ENCODE measurements at places on chromosomes 11 and 22.

DNA sequence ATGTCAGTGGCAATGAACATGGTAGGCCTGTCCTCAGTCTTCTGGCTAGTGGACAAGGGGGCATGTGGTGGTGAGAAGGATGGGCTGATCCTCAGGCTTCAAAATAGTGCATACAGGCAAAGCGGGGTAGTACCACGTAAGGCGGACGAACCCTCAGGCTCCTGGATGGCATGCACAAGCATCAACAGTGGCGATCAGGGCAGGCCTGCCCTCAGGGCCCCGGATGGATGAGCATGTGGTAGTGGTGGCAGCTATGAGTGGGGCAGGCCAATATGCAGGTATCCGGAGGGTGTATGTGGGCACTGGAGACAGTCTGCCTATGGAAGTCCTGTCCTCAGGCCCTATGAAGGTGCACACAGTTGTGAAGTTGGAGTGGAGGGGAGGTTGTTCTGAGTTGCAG, 163.8 kb downstream of the GUCY1A2 start:
- DNase-seq, result no peak

- DNase-seq, result no peak
These were observed 352.1 kb upstream of the NARS2 start for GRCh38 chr11:78926633-78927338.

DNA sequence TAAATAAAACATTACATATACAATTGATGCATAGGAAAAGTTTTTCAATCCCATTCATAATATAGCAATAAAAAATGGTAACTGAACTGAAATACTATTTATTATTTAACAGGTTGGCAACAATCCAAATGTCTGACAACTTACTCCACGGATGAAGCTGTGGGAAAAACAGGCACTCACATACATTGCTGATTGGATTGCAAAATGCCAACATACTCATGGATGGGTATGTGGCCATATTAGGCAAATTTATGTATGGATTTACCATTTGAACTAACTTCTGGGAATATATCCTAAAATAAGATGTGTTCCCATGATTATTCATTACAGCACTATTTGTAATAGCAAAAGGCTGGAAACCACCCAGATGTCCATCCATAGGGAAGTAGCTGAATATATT, 3.2 kb upstream of the BIRC2 start:
- DNase-seq, result no peak

DNA sequence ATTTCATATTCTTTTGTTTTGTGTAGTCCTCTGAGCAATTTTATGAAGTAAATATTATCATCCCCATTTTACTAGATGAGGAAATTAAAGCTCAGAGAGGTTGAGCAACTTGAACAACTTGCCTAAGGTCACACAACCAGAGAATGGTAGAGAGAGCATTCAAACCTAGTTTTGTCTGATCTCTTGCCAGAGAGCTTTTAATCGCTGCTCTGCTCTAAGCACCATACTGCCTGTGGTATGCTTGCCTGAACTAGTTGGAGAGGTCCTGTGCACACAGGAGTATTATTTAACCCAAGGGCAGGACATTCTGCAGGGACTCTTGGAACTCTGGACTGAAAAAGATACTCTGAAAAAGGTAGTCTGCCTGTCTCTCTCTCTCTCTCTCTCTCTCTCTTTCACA, 38.5 kb downstream of the TRAF6 start:
- DNase-seq, result no peak

- DNase-seq, result no peak
These were observed 16.4 kb downstream of the SMARCB1 start for GRCh38 chr22:23803001-23803819.

- peak; percentile 33 for DNase-seq
These were observed 1.7 kb downstream of the ZBTB16 start for GRCh38 chr11:114061048-114061680.

DNA sequence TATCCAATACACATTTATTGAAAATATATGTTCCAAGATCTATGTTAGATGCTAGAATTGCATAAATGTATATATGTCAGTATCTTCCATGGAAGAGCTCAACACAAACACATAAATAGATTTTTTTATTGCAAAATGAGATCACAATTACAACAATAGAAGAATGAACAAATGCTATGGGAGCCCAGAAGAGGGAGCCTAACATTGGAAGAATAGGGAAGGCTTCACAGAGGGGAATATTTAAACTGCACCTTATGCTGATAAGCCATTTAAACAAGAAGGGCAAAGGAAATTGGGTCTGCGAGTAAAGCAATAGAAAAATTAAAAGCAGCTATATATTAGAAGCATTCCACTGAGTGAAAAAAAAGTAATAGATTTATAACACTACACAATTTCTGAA, 96.1 kb upstream of the LRRC55 start:
- no peak for DNase-seq

GRCh38 chr11:76745044-76745376, 38.1 kb upstream of the TSKU start:
- no peak for DNase-seq

DNA sequence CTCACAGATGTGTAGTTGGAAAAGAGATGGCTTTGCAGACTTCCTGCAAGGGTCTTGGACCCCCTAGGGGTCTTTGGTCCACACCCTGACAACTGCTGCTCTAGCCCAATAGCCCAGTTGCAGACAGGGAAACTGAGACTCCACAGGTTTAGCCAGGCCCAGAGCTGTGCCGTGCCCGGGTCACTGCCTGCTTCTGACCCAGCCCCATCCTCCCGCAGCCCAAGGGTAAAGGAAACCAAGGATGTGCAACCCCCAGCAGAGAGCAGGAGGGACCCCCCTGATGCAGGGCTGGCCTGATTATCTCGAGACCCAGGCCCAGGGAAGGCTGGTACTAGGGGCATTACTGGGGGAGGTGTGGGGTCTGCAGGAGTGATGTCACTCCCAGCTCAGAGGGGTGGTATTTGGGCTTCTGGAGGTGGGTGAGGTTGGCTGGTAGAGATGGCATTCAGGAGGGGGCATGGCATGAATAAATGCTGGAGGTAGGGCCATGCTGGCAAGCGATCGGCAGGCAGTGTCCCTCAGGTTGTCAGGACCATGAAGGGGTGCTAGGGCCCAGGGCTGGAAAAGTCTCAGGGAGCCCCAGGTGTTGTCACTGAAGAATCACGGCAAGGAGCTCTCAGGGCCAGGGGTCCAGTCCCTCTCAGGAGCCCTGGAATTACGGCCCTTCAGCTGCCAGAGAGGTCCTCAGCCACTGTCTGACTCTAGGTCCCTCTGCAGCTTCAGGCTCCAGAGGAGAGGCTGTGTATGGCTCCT, 21.1 kb downstream of the MYO7A start:
- no peak for DNase-seq

Measured in activated CD8-positive, alpha-beta T cell treated with anti-CD3 and anti-CD28 coated beads, Interleukin-2, amount 10 ng/mL, durations not matched to agents 7 days and 5 days (primary cell).